Mesothelial cell of epicardium (in vitro differentiated cells): ENCODE measurements at places on chromosomes 6 and 20. TPM values are rescaled to one million over a fixed set of nuclear protein-coding genes. Genes with fewer than 3 reads are reported as not detected.
A peak's percentile ranks its signal among the peaks of the same experiment; 100 is the strongest.

Gene KCNB1
- total RNA-seq, result 0.51 to 1.1 TPM (median 0.52 TPM) in 3 replicates

Gene TEAD3
- 88.2 to 91.8 TPM (median 91.4 TPM) in 3 replicates for total RNA-seq

DNA sequence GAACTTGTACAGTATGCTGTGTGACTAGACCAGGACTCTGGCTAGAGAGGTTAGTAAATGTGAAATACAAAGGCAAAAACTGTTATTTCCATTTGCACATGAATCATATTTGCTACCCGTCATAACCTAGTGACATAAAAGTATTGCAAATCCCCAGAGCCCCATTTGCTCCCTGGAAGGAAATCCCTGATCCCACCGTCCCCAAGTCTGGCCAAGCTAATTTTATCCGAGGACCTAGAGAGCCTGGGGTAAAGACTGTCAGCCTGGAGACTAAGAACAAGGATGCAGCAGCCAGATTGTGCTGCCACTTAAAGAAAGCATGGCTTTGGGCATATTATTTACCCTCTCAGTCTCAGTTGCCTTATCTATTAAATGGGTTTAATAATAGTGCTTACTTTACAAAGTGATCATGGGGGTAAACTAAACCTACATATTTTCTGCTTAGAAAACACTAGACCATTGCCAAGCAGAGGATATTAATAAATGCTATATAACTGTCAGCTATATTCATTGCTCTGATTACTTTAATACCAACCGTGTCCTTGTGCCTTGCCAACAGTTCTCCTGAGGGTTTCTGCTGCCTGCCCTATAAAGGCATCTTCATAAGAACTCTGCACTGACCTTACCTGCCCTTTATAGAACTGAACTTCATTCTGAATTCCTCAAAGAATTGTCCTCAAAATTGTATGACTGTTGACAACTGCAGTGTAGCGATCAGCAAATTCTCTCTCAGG, 16.9 kb upstream of the TNFAIP3 start:
- H3K4me1 ChIP-seq, result peaks cover 13% of the 10 kb centered on the region
- no peaks in the 10 kb centered on the region for H3K27me3 ChIP-seq
- H3K4me3 ChIP-seq, result no peak overlapping the region

GRCh38 chr6:21666853-21667681, 73.5 kb downstream of the SOX4 start:
- peak overlapping the region; percentile 89 for H3K27ac ChIP-seq
- DNase-seq, result peak; percentile 39
- H3K4me3 ChIP-seq, result peak overlapping the region; percentile 85
- H3K36me3 ChIP-seq, result no peaks in the 10 kb centered on the region

DNA sequence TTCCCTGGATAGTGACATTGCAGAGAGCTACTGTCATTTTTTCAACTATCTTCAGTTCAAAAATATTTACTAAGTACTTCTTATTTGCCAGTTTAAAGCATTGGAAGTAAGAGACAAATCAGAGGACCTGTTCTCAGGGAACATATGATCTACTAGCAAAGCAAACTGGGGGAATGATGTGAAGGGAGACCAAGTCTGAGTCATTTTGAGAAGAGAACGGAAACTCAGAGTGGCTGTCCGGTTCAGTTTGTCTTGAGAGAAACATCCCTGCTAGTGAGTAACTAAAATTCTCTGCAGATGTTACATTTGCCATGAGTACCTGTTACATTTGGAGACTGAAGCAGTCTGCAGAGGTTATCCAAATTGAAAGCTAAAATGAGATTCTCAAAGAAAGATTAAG, 118.3 kb downstream of the KCNQ5 start:
- H3K4me1 ChIP-seq, result peaks cover 2% of the 10 kb centered on the region
